Stimulated activated CD4-positive, alpha-beta T cell treated with anti-CD3 and anti-CD28 coated beads, Interleukin-1b, Interleukin-23, amount 100 ng/mL, for 24 hours (primary cell): ENCODE measurements at places on chromosomes 2 and 18.

GRCh38 chr18:11689669-11690565, 853 bp downstream of the GNAL start:
- peak; percentile 1 for DNase-seq

DNA sequence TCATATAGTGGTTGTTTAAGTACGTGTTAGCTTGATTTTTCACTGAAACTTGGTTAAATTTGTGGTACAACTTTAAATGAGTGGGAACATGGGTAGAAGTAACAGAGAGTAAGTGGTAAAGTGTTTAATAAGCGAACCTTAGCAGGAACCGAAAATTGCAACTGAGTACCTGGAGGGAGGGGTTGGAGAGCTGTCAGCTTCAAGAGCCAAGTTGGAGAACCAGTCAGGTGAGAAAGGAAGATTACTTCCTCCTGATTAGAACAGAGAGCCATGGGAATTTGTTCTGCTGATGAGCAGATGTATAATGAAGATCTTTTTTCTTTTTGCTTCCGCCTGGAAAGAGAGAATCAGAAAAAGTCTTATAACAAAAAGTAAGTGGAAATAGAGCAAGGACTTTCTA, 158.4 kb upstream of the CDH7 start:
- no peak for DNase-seq

DNA sequence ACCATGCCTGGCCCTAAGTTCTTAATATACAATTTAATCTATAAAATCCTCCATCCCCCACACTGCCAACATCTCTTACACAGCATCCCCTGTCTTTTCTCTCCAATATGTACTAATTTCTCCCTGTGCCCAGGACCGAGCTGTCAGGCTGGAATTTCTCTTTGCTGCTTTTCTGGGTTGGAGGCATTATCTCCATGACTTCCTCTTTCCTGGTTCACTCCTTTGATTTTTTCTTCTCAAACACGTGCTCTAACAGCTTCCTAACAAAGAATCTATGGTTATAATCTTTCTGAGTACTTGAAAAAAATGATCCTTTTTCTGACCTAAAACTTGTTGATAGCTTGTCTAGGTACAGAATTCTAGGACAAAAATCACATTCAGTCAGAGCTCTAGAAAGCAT, 112.8 kb downstream of the C1D start:
- no peak for DNase-seq

DNA sequence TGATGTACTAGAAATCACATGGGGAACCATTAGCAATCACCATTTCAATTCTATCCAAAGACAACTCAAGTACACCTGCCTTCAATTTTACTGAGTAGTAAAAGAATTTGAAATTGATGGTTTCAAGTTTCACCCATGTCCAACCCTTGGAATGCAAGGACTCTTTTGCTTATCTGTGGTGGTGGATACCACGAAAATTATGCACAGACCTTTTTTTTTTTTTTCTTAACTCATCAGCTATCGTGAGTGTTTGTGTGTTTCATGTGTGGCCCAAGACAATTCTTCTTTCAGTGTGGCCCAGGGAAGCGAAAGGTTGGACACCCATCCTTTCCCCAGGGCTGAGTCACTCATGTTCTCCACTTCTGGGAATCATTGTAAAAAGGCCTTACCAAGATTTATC, 23.1 kb downstream of the ID2 start:
- DNase-seq, result no peak

GRCh38 chr2:198322275-198322674, 517.9 kb downstream of the PLCL1 start:
- DNase-seq, result no peak

DNA sequence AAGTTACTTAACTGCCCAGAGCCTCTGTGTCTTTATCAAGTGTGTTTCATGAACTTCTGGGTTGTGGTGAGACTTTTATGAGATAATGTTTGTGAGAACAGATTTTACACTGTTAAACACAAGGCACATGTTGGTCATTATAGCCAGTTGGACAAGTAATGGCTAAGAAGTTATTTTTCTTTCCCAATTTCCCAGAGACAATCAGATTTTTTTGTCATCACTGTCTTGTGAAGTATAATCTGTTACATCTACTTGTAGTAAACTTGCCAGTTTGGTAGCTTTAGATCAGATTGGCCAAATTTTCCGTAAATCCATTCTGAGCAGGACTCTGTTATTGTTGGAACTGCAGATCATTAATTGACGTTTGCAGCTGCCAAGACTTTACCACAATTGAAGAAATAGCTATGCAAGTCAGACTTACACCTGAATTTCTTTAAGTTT, 838.8 kb downstream of the SLC4A3 start:
- DNase-seq, result no peak

DNA sequence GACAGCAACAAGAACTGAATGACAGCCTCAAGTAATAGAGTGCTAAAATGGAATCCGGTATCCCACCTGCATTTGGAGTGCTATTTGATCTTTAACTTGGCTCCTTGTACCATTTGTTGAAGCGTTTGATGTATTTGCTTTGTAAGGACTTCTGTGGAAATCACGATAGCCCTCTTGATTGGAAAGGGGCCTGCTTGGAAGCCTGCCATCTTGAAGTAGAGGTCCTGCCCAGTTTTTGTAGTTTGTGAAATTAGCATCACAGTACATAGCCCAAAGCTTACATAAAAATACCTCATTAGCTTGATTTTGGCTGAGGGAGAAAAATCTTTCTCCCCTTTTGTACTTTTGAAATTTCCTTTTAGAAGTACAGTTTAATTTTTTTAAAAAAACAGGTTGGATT, 2.7 kb downstream of the CDCA7 start:
- DNase-seq, result no peak

- DNase-seq, result no peak
These were observed 50.9 kb downstream of the ACTR2 start for GRCh38 chr2:65278531-65278981.

GRCh38 chr2:8487461-8487932, 194.4 kb upstream of the ID2 start:
- DNase-seq, result no peak

- no peak for DNase-seq
These were observed 11.1 kb downstream of the SLC8A1 start for GRCh38 chr2:40440835-40441234.

GRCh38 chr18:50065527-50065926, 129.4 kb downstream of the MYO5B start:
- no peak for DNase-seq

GRCh38 chr2:136057023-136057801, 60.7 kb downstream of the CXCR4 start:
- peak; percentile 19 for DNase-seq

GRCh38 chr2:151020411-151020810, 241.3 kb downstream of the RBM43 start:
- no peak for DNase-seq

DNA sequence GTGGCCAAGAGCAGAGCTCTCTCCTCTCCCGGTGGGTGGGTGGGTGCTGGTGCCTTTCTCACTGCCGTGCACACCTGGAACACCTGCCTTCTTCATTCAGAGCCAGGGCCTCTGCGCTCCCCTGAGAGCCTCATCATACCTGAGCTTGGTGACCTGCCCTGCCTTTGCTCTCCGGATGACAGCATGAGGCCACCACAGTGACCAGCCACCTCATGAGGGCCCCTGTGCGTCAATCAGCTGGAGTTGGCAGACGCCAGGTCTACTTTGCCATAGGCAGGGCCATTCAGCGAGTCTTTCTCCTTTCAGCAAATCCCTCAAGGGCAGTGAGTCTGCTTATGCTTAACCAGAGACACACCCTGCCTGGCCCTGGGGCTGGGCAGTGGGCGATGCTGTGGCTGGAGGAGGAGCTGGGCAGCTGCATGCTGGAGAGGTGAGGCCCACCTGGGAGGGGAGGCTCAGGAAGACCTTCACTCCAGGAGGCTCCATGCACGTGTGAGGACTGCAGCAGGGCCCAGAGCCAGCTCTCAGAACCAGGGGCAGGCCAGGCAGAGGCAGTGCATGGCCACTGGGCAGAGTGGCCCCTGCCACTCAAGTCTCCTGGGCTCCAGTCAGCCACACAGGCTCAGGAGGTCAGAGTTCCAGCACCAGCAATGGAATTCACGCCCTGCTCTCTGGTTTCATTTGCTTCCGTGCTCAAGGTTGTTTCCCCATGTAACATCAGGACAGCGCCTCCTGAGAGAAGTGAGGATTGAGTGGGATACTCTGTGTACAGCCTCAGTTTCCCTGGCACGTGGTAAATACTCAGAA, 417.5 kb upstream of the MYT1L start:
- no peak for DNase-seq

- no peak for DNase-seq
These were observed 15.0 kb downstream of the GPR55 start for GRCh38 chr2:230909841-230910545.

DNA sequence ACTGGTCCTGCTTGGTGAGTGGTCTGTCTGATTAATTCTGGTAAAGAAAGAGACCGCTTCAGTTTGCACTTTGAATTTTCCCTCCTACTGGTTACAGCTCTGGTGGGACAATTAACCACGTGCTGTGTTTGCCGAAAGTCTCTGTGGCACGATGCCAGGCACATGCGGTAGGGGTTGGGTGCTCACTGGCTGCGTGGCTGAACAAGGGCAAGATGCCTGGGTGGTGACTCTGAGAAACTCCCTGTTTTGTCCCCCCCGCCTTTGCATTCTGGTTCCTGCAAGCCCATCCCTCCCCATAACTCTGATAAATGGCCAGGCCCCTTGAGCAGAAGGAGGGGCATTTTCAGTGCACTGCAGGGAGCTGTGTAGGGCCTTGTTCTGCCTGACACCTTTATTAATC, 206.1 kb downstream of the TFCP2L1 start:
- no peak for DNase-seq

DNA sequence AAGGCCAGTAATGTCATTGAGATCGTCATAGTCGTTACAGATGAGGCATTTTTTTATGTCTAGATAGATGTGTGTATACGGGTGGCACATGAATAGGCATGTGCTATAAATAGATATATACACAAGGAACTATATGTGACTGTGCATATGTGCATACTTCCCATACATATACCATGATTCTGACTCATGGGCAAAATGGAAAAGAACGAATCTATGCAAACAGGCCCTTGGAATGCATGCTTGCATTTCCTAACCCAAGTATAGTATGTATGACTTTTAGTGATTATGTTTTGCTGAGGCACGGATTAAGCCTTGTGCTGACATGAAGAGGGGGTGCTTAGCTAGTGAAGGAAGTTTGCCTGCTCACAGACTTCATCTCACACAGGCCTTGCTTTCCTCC, 111.7 kb downstream of the BCL11A start:
- no peak for DNase-seq
